ENCODE measurements at places on chromosomes 4 and X.

- no peak for DNase-seq
These were observed 43.7 kb downstream of the FAT4 start for GRCh38 chr4:125358453-125358852.

DNA sequence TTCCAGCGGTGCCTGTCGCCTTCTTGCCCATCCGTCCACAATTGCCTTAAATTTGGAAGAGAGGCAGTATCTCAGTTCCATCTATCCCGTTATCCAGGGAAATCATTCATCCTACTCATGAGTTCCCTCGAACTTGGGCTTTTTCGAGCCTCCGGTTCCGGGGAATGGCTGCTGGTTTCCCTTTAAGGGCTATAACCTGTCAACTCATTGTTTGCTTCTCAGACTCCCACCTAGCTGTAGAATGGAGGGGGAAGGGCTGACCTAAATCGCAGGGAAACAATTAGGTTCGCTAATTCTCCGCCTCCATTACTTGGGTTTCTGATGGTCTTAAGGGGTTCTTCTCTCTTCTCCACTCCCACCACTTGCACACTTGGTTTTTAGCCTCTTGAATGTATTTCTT lies 1.2 kb downstream of the UCHL1 start:
- DNase-seq, result no peak

- no peak for DNase-seq
These were observed 45.2 kb downstream of the SLC4A4 start for GRCh38 chr4:71383984-71384383.

GRCh38 chr4:20351360-20352162 lies 99.9 kb downstream of the SLIT2 start:
- no peak for DNase-seq

DNA sequence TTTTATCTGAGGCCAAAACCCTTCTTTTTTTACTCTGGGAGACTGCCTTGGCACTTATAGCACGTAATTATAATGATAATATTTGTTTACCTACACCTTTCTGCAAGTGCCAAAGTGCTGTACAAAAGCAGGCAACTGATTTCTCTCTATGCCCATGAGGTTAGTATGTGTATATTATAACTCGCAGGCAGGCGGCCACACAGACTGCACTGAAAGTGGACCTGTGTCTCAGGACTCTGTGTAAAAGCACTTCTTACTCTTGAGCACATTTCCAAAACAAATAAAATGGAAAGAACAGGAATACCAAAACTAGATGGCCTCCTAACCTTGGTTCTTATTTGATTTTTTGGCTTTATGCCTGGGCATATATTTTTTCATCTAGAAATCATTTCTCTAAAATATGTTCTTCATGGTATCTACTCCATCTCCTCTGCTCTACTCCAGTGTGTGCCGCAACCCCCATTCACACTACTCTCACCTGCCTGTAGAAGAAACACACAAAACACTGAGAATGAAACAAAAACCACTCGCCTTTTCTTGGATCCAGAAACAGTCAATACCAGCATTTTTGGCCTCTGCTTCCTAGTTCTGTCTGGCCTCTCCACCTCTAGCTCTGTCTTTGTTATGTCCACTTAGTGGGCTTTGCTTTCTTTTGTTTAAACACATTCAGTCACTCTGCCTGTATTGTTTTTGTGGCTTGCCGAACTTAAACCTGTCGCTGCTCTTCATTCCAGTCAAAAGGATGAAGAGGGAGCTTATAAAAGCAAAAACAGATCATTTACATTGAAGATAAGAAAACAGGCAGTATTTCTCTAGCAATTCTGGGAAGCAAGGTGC lies 934.5 kb upstream of the TENM3 start:
- DNase-seq, result no peak

GRCh38 chr4:59057804-59058203 lies 1947.6 kb upstream of the IGFBP7 start:
- no peak for DNase-seq
